ENCODE measurements at places on chromosomes 5 and 9.

- peak; percentile 54 for DNase-seq
Observed at GRCh38 chr5:14727428-14727865, 62.9 kb downstream of the OTULIN start.

DNA sequence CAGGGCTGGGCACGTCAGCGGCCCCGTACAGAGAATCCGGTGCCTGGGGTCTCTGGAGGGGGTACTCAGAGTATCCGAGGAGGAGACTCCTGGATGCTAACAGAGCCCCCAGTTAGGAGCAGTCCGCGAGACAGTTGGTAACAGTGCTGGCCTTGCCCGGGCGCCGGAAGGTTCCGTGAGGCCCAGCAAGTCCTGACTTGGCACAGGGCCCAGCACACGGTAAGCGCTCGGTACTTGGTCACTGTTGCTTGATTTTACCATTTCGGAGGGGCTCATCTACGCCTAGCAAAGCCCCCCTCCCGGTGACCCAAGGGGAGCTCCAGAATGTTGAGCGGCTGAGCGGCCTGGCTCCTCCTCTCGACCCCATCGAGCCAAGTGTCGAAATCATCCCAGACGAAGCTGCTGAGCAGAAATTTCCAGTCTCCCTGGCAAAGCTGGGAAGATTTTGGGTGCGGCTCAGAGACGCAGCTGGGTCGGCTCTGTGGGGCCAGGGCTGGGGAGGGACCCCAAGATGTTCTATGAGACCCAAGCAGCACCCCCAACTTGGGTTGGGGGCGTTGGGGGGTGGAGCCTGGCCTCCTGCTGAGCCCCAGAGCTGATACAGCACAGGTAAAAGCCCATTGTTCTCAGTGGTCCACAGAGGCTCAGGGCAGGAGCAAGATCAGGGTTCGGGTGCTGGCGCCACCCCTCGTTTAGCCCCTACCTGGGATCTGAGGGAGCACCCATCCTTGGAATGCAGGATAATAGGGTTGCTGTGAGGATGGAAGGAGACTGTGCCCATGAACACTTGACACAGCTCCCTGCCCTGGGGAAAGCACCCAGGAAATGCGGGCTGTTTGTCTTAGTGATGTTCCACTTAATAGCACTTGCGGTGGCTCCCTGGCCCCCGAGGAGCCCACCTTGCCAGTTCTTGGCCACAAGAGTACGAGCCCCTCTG is 137.2 kb downstream of the C9orf50 start:
- DNase-seq = no peak

DNA sequence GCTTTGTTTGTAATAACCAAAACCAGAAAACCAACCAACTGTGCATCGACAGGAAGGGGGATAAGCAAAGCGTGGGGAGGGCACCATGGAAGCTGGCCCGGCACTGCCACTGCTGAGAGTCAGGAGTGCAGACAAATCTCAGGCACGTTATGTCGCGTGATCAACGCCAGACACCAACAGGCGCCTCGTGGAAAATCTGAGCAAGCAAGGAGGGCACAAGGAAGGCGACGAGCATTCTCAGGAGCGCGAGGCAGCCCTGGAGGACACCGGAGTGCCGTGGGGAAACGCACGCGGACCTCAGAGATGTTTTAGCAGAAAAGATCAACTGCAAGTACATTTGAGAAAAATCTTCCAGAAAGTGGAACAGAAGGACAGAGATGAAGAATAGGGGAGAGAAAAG is 15.1 kb upstream of the NSMF start:
- no peak for DNase-seq

DNA sequence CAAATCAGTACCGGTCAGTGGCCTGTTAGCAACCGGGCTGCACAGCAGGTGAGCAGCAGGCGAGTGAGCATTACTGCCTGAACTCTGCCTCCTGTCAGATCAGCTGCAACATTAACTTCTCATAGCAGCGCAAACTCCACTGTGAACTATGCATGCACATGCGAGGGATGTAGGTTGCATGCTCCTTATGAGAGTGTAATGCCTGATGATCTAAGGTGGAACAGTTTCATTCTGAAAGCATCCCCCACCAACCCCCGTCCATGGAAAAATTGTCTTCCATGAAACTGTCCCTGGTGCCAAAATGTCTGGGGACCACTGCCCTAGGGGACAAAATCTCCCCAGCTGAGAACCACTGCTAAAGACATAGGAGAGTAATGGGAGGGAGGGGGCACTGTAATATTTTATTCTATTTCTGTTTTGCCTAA is 51.1 kb downstream of the P4HA2 start:
- no peak for DNase-seq

GRCh38 chr5:168914491-168914890 is 335.3 kb upstream of the PANK3 start:
- DNase-seq = no peak

- no peak for DNase-seq
Observed at GRCh38 chr9:121703014-121703734, 51.7 kb downstream of the DAB2IP start.

DNA sequence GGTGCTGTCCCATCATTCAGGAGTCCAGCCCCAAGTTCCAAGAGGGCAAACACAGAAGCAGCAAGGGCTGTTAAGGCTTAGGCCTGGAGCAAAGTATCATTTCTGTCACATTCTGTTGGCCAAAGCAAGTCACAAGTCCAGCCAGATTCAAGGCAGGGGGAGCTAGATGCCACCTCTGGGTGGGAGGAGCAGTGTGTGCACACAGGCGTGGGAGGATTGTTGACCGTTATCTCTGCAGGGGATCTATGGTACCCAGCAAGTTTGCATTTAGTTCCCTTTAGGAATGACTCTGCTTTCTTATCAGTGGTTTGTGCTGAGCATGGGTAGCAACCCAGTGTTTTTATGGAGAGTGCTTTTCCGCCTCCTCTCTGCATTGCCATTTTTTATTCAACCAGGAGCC is 278.9 kb downstream of the NR3C1 start:
- DNase-seq = no peak

GRCh38 chr5:157550663-157551062 is 24.9 kb downstream of the ADAM19 start:
- no peak for DNase-seq
